H54 (cell line): ENCODE measurements at places on chromosomes 2 and 18.

GRCh38 chr18:26057344-26057773 lies 33.1 kb downstream of the SS18 start:
- DNase-seq, result no peak

DNA sequence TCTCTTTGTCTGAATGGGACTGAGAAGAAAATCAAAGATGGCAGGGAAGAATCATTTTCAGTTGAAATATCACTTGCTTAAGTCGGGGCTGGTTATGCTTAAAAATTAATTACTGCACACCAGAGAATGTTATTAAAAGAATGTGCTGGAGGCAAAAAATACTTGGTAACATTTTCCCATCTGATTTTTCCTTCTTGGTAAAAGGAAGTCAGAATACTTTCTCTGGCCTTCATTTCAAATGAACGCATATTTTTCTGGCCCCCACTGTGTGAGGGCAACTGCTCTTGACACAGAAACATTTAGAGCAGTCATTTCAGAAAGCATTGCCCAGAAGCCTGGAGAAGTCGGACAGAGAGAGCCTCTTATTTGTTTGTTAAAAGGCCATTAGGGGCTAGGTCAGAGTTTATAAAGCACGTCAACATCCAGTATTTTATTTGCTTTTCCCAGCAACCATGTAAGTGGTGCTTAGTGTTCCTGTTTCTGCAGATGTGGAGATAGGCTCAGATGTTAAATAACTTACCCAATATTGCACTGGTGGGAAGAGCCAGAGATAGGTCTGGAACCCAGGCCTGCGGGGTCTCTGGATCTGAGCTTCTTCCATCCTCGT lies 32.9 kb upstream of the LYPD6B start:
- no peak for DNase-seq

GRCh38 chr2:22076454-22076853 lies 952.7 kb downstream of the TDRD15 start:
- no peak for DNase-seq

DNA sequence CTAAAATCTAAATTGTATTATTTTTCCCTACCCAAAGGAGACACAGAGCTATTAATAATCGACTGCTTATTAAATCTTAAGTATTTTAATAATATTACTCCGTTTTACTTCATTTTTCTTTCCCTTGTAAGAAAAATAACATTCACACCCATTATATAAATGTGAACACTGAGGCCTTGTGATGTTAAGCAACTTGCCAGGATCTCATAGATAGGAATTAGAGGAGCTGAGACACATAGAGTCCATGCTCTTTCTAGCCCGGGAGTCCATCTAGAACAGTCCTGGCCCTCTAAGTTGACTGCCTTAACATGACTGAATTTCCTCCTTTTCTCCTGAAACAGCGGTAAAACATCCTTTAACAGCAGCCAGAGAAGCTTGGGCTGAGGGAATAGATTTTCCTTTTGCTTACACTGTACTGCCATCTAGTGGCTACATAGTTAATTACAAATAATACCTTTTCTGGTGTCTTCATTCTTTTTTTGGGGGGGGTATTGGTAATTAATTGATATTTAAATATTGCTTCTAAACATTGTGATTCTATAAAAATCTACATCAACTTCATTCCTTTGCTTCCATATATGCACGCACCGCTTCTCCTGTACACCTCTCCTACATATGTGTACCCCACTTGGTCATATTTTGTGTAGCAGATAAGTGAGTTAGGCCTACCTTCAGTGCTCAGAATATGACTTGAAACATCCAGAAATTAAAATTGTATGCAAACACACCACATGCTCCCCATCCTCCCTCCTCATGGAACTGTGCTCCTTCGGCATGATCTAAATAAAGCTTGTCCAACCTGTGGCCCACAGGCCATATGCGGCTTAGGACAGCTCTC lies 125.8 kb upstream of the HNMT start:
- DNase-seq, result peak; percentile 18

DNA sequence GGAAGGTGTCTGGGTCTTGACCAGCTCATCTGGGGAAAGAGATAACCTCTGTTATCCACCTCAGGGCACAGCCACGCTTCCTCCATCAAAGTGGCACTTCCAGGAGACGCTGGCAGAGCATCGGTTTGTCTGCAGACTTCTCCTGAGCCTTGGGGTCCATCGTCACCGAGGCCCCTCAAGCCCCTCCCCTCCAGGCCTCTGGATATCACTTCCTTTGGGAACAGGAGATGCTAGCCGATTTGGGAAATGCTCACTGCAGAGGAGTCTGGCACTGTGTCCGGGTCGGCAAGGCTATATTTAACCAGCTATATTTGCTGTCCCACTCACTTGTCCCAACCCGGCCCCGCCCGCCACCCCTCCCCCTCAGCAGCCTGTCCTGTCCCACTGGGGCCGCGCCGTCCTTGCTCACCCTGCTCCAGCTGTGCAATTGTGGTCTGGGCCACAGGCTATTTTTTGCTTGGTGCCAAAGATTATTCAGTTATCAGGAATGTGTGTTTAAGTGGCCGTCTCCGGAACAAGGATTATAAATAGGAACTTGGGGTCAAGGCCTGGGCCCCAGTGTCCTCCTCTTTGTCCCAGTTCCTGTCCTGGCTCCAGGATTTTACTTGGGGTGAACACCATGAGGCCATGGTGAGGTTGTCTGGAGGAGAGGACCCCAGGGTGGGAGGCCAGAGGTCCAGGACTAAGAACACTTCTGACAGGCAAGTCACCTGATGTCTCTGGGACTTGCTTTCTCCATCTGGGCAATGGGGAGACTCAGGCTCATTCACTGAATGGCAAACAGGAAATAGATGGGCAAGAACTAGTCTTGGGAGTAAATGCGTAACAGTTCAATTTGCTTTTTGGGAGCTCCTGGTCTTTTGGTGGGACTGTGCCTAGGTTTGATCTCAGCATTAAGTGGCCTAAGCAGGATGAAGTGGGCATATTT lies 263.6 kb downstream of the DYSF start:
- DNase-seq, result peak; percentile 76

DNA sequence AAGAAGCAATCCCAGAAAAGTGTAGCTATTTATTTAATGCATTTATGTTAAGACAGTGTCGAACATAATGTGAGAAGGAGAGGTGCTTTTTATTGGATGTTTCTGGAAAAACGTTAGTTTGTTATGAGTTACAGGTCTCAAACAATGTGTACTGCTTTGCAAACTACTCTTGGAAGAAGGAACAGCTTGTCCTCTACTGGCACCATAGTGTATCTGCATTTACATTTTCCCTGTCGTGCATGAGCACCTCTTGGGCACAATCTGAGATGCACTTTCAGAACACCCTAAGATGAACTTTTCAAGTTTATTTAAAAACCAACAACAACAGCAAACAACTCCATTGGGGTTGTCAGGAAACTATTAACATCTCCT lies 22.8 kb downstream of the CCNYL1 start:
- DNase-seq, result no peak

GRCh38 chr2:143584936-143585335 lies 455.7 kb downstream of the ARHGAP15 start:
- no peak for DNase-seq

- peak; percentile 9 for DNase-seq
These were observed 411.2 kb downstream of the RND3 start for GRCh38 chr2:150076281-150076680.

- DNase-seq, result no peak
These were observed 39.8 kb downstream of the HRH4 start for GRCh38 chr18:24500217-24500616.

GRCh38 chr2:13650586-13651180 lies 933.9 kb downstream of the TRIB2 start:
- DNase-seq, result no peak

GRCh38 chr2:16285813-16286510 lies 345.6 kb downstream of the MYCN start:
- no peak for DNase-seq

DNA sequence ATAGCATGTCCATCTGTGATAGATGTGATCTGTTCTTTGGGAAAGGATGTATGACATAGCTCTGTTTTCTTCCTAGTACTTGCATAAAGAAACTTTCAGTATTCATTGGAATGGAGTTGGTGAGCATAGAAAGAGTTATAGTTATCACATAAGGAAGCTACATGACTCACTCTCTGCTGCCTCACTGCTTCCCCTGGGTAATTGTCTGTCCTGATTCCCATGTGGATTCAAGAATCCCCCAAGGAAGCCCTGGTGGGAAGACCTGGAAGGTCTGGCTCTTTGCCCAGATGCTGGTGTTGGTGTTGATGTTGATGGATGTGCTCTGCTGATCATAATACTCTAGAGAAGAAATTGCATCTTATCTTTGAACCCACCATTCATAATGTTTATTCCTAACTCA lies 60.6 kb downstream of the PTPN4 start:
- peak; percentile 12 for DNase-seq

GRCh38 chr2:68385220-68385906 lies 20.3 kb downstream of the PLEK start:
- no peak for DNase-seq

GRCh38 chr2:23418461-23418911 lies 33.5 kb downstream of the KLHL29 start:
- peak; percentile 60 for DNase-seq

DNA sequence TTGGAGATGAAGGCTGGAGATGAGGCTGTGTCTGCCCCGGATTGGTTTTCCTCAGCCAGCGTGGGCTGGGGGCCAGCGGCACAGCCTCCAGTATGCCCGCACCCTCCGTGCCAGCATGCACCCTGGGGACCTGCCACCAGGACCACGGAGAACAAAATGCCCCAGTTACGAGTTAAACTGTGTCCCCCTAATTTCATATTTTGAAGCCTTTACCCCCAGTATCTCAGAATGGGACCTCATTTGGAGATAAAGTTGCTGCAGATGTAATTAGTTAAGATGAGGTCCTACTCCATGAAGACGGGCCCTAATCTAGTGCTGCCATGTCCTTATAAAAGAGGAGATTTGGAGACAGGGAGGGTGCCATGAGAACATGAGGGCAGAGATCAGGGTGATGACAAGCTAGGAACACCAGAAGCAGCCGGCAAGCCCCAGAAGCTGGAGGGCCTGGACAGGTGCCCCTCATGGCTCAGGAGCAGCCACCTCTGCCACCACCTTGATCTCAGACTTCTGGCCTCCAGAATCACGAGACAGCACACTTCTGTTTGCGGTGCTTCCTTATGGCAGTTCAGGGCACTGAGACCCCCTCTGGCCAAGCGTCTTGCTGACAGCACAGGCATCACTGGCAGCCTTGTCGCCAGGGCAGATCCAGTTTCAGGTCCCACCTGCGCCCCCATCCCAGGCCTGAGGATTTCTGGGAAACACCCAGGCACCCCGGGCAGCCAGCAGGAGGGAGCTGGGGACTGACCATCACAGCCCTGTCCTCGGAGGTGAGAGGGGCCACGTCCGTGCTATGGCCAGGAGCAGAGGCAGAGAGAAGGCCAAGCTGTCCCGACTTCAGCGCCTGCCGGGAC lies 29.4 kb downstream of the KIF1A start:
- no peak for DNase-seq

GRCh38 chr2:37912056-37912455 lies 13.0 kb upstream of the RMDN2 start:
- DNase-seq, result no peak

DNA sequence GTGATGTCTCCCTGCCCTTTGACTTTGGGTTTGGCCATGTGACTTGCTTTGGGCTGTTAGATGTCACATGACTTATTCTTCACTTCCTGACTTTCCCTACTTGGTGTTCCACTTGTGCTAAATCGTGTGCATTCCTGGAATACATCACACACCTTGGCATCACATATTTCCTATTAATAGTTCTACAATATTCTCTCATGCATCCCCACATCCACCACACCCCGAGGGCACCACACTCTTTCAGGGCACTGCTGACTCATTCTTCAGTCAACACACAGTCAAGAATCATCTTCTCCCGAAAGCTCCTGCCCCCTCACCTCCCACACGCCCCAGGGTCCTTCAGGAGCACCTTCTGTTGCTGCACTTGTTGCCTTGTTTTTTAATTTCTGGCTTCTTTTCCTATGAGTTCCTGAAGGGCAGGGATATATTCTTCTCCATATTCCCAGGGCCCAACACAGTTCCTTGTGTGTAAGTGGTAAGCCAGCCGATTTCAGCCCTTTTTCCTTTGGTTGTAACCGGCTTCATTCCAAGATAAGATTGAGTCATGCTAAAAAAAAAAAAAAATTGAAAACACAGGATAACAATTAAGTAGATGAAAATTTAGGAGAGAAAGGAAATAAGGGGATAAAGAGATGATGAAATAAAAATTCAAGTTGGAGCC lies 341.4 kb downstream of the SLC4A3 start:
- DNase-seq, result peak; percentile 67

DNA sequence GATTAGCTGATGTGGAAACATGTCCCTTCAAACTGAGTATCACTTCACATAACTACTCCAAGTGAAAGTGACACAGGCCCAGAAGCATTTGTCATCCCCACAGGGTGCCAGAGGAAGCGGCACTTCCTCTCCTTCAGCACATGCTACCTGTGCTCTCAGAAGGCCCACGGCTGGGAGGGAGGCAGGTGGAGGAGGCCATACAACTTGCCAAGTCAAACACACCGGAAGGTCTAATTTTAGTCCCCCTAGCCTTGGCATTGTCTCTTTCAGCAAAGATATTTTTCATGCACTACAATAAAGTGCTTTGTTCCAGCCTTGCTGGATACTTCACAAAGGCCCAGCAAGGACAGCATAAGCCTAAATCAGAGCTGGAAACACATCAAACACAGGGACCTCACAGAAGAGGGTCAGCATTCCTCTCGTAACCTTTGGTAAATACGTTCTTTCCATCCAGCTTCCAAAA lies 38.0 kb downstream of the VSNL1 start:
- no peak for DNase-seq

- no peak for DNase-seq
These were observed 208.3 kb upstream of the FANCL start for GRCh38 chr2:58449286-58450010.
